ENCODE measurements at places on chromosomes 2 and 18.

DNA sequence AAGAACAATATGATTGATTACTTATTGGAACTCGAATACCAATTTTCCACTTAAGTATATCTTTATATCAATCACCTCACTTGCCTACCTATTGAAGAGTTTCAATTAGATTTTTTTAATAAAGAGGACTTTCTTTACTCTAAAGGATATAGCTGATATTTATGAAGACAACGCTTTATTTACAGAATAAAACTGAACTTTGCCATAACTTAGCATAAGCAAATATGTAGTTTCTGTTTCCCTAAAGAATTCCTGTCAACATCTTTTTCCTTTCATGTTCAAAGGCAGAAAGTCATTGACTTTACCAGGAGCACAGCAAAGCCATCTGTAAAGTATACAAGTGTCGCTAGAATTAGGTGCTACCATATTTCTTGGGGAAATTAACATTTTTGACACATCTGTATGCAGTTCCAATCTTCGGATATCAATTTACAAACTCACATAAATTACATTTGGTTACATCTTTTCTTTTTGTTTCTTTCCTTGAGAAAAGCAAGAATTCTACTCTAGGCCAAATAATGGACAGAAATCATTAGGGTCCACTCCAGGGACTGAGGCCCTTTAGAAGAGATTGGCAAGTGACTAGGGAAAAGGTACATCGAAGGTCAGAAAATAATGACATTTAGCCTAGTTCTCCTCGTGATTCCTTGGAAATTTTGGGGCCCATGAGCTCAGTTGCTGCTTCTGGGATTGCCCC, 7.5 kb upstream of the SCN1A start:
- no peak for DNase-seq

DNA sequence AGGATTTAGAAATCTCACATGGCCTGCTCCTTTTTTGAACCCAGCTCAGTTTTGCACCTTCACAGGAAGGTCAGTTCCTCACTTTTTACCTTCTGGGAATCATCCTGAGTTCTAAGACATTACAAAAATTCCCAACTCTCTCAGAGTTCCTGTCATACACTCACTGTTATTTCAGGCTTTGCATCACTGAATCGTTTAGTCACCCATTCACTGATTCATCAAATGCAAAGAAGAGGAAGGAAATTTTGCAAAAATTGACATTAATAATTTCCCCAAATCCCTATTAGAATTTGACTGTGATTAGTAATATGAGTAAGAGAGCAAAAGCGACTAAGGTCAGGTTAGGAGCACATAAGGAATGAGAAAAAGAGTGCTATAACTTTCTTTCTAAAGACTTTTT, 197.5 kb downstream of the PDE1A start:
- no peak for DNase-seq

GRCh38 chr2:70977605-70978205, 725 bp upstream of the ANKRD53 start:
- DNase-seq, result no peak

DNA sequence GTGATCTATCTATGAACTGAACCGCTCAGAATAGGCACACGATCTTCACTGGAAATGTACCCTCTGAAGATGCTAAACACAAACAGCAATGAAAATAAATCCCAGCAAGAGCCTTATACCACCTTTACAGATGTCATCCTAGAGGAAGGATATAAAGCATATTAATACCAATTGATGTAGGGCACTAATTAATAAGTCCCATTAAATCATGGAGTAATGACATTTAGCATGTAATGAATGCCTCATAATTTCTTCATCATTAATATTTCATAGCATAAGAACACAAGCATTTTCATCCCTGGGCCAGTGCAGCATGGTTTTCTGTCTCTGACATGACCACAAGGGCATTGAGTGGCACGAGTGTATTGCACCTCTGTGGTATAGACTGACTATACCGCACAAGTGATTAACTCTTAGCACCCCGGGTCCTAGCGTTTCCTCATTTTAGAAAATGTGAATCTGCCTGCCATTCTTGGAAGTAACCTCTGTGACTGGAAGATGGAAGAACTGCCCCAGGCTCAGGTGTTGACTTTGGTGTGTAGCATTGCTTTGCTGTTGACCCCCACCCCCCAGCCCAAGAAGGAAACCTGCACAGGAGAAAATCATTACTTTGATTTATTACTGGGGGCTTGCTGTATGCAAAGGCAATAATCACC, 1.4 kb upstream of the TMEM178A start:
- DNase-seq, result no peak

- no peak for DNase-seq
These were observed 34.8 kb downstream of the GATA6 start for GRCh38 chr18:22204214-22204536.

DNA sequence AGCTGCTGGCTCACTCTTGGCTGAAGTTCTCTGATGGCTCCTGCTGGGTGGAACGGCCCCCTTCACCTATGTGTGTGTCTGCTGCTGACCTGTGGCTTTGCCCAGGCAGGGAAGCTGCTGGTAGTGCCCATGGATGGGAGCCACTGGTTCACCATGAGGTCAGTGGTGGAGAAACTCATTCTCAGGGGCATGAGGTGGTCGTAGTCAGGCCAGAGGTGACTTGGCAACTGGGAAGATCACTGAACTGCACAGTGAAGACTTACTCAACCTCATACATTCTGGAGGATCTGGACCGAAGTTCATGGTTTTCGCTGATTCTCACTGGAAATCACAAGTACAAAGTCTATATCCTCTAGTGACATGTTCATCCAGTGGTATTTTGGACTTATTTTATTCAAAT, 13.9 kb upstream of the UGT1A8 start:
- no peak for DNase-seq

DNA sequence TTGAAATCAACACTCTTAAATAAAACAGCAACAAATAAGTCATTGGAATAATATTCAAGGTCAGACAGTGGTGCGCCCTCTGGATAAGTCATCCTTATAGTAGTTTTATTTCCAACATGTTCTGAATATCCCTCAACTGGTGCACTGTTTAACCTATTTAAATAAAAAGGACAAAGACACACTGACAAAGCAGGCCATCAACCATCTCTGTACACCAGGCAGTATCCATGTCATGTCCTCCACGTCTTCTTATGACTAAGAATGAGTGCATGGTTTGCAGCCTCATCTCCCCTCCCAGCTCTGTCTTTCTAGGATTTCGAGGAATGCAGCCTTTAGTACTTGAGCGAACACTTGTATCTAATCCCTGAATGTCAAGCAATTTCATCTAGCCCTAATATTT, 42.4 kb downstream of the ST3GAL5 start:
- DNase-seq, result no peak

DNA sequence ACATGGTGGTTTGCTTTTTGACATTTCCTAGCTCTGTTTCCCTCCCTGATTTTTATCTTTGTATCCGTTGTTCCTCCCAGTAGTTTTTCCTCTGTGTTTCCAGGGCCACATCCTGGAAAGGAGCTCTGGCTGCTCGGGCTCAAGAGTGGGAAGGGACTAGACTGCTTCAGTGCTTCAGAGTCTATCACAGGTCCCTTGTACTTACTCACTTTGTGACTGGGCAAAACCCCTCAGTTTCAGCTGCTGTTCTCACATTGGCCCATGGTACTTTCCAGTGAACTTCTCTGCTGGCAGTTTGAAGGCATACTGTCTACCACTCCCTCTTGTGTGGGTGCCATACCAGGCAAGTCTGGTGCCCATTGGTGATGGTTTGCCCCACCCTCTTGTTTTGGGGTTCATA, 7.5 kb upstream of the STAMBP start:
- DNase-seq, result peak; percentile 60

GRCh38 chr18:33870059-33870458, 292.0 kb downstream of the ASXL3 start:
- no peak for DNase-seq

GRCh38 chr2:55242617-55243016, 10.1 kb downstream of the RPS27A start:
- DNase-seq, result no peak

GRCh38 chr18:55405893-55406406, 182.0 kb downstream of the TCF4 start:
- DNase-seq, result no peak

DNA sequence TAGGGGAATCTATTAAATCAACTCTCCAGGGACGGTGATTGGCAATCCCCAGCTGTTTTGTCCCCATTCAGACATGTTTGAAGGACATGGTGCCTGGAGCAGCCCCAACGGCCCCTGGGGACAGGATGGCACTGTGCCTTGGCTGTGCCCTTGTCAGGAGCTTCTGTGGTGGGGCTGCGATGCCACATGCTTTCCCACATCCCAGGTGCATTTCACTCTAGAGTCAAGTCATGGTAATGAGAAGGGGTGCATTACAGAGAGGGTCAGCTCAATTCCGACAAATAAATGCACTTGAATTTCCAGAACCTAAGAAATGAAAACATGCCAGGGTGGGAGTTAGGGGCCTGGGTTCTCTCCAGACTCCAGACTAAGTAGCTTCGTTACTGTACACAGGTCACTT, 289.4 kb upstream of the PXDN start:
- no peak for DNase-seq

DNA sequence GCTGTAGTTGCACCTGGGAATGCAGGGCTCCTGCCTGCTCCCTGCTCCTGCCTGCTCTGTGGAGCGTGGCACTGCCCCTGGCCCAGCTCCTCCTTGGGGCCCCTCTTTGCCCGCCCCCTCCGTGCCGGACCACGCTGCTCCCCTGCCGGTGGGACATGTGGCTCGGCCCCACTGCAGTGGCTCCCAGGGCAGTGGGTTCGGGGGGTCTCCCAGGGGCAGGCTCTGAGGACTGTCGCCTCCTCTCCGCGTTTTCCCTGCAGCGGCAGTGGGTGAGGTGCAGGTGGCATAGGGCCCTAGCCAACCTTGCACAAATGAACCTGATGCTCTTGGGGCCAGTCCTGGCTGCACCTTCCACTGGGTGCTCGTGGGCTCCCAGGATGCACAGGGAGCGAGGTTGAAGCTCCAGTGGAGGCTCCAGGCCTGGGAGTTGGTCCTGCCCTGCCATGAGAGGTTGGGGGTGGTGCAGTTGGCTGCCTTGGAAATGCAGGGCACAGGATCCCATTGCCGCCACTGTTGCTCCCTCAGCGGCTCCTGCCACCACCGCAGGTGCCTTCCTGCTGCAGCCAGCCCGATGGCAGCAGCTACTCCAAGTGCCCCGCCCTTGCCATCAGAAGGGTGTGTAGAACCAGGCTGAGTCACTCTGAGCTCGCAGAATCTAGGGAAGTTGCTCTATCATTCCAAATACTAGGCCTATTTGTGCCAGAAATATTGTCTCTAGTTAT, 313.1 kb upstream of the SYT4 start:
- no peak for DNase-seq

- no peak for DNase-seq
These were observed 413.6 kb downstream of the TGIF1 start for GRCh38 chr18:3863593-3863992.

- DNase-seq, result no peak
These were observed at the start of gene SIX3 for GRCh38 chr2:44941551-44942234. TSS of gene SIX3 (plus strand) at chr2:44941702. CDS start at chr2:44942105, 403 bp downstream.

DNA sequence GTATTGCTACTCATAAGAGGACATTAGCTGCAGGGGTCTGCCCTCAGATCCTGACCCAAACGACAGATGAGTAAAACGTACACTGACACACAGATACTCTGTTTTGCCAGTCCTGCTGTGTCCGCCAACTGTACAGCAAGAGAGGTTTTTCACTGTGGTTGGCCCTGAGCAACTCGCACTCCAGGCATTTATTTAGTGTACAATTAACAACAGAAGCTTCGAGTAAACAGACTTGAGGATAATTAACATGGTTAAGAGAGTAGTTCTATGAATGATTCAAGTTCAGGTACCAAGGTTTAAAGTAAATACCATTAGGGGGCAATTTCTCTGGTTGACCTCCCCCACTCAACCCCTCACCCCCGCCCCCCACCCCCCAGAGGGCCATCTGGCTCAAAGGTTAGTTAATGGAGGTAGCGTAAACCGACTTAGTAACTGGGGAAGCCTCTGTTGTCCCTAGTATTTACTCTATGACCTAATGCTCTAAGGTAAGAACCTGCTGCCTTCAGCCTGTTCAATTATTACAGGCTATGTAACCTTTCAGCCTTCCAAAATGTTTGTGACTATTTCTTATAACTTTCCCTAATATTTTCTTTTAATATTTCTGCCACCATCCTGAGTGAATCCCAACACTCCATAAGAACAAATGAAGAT, 103.9 kb upstream of the XIRP2 start:
- DNase-seq, result no peak

- DNase-seq, result no peak
These were observed 184.8 kb upstream of the SOX11 start for GRCh38 chr2:5507367-5507766.

DNA sequence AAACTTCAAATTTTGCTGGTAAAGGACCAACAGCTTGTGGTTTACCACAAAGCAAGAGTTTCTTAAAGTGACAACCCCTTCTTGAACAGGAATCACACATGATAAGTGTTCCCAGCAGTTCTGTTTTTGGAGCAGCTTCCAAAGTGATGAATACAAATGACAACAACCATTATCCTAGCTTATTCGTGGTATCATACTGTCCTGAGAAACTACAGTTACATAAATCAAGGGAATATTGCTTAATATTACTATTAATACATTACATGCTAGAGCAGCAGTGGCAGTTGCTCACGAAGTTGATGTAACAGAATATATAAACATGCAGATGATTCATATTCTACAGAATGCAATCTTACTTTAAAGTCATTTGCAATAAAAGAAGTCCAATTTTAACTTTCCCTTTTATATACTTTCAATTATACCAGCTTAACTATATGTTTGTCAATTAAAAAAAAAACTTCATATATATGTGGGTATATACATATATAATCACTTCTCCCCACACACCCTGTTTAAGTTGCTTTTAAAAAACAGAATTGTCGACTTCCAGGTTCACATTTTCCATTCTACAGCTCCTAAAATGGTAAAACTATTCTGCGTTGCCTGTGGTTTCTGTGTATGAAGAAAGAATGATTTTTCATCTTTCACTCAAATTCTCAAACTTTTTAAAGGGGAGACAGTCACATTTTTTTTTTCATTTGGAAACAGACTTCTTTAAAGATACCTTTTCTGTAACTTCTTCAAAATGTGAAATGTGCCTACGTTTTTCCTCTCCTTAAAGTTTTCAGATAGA, 713.6 kb downstream of the TDRD15 start:
- no peak for DNase-seq

GRCh38 chr2:150046211-150046610, 441.3 kb downstream of the RND3 start:
- DNase-seq, result no peak

DNA sequence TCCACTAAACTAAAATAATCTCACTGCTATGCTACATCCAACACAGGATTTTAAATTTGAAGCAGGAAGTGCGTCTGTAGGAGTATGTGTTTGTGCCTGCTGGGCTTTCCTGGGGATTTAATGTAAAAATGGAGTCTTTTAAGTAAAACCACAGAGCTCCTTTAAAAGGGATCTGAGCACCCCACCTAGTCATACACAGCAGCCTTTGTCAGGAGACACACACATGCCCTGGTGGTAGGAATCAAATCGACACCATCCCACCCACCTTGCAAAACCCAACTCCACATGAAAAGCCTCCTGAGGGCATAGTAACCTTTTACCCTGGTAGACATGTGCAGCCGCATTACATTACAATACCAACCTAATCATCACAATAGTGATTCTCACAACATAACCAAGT, 29.1 kb downstream of the UXS1 start:
- no peak for DNase-seq

Data from GM12864 (cell line).